ENCODE measurements at places on chromosomes 13 and 19. TPM values are rescaled to one million over a fixed set of nuclear protein-coding genes. Genes with fewer than 3 reads are reported as not detected.

The SHISA2 gene
- under 0.01 TPM for total RNA-seq

- DNase-seq, result no peak
These were observed 1135.3 kb downstream of the SLITRK5 start for GRCh38 chr13:88806438-88806837.

The CDC42EP5 gene
- total RNA-seq, result 14.7 TPM

DNA sequence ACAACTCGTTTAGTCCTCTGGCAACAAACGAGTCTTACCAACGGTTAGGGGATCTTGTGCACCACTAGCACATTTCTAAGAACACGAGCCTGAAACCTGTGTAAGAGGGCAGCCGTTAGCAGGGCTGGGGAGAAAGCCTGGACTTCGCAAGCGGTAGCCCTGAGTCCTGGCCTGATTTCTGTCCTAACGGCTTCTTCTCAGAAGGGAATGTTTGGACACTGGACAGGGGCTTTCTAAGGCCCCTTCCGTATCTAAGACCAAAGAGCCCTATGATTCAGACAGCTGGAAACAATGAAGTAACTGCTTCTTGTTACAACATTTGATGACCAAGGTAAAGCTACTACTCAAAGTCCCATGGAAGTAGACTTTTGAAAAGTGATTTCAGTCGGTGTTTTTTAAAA, 2.2 kb downstream of the ANKRD10 start:
- peak; percentile 73 for DNase-seq

DNA sequence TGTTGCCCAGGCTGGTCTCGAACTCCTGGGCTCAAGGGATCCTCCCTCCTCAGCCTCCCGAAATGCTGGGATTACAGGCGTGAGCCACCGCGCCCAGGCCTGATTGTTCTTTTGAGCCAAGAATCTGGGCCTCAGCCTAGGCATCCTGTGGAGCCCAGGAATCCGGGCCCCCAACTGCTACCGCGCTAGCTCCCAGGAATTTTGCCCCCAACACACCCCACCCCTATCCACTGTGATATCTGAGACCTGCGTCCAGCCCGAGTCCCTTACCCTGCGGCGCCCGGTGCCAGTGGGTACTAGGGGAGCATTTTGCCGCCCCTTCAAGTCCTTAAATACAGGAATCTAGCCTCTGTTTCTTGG, 838 bp upstream of the MYADM start:
- no peak for DNase-seq

- DNase-seq, result no peak
These were observed 76.1 kb downstream of the CYSLTR2 start for GRCh38 chr13:48729856-48730255.

DNA sequence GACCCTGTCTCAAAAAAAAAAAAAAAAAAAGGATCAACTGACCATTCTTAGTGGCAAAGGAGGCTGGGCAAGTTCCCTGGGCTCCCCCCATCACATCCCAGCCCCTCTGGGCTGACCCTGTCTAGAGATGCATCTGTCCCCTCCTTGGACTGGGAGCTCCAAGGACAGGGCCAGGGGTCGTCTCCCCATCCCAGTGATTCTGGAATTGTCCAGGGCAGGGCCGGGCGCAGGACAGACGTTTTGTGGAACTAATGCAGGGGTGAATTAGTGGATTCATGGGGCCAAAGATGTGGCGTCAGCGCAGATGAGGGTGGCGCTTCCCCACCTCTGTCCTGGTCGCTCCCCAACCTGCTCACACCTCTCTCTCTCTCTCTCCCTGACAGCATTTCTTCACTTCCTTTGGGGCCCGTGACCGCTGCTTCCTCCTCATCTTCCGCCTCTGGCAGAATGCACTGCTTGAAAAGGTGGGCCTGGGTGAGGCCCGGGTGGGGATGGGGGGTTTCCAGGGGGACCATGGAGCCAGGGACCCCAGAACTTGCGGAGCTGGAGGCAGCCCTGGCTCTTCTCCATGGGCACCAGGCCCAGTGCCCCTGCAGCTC, 11.1 kb downstream of the GRAMD1A start:
- DNase-seq, result no peak

Measured in fibroblast of lung (primary cell).